Mesendoderm (in vitro differentiated cells): ENCODE measurements at places on chromosomes 3 and 15.

DNA sequence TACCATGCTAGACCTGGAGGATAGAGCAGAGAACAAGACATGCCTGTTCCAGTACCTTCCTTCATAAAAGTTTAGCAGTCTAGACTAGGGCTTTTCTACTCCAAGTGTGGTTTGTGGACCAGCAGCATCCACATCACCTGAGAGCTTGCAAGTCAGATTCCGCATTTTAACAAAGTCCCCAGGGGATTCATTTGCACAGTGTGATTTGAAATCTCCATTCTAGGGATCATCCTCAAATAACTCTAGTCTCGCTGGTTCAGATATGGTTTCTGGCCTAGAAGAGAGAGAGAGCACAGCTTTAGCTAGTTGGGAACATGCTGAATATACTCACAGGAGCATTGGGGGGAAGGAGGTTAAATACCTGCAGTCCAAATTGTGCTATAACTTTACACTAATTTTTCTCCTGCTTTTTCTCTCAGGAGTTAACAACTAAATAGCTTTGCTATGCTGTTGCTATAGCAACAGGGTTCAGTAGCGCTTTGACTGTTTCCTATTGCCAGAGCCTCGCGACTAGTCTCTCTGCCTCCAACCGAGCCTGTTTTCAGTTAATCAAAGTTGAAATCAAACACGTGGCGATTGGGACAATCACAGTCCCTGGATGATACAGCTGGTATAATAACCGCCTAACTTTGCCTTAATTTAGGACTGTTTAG lies 64.0 kb upstream of the RASGRF1 start:
- peak; percentile 72 for DNase-seq

GRCh38 chr15:101122806-101123205 lies 129.0 kb downstream of the CHSY1 start:
- DNase-seq: no peak

DNA sequence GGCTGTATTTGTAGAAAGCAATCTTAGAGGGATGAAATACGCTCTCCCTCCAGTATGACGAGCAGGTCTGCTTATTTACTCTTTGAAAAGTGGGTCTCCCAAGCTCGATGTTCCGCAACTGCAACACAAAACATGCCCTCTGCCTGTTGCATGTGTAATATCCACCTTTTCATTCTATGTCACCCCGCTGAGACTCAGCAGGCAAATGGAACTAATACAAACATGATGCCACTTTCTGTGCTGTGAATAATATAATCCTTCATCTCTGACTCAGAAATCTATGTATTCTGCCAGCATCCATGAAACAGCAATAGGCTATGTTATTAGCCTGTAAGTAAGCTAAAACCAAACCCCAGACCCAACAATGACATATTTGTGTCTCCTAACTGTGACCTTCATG lies 200.8 kb upstream of the TMCO5A start:
- no peak for DNase-seq

DNA sequence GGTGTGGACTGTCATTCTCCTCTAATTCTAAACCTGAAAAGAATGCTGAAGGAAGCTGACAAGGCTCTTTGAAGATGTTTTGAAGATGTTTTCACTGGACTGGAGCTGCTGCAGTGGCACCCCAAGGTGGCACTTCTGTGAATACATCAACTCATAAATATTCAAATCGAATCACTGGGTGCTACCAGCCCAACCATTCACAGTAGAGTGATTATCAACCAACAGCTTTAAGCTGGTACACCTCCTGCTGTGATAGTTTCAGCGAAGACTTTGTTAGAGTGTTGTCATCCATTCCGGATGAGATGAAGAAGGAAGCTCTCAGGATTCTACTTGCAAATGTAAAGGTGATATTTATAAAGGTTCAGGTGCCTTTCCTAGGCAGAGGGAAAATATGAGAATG lies 106.6 kb downstream of the LSAMP start:
- peak; percentile 71 for DNase-seq

GRCh38 chr3:101878589-101878988 lies 29.3 kb downstream of the NFKBIZ start:
- DNase-seq: no peak

DNA sequence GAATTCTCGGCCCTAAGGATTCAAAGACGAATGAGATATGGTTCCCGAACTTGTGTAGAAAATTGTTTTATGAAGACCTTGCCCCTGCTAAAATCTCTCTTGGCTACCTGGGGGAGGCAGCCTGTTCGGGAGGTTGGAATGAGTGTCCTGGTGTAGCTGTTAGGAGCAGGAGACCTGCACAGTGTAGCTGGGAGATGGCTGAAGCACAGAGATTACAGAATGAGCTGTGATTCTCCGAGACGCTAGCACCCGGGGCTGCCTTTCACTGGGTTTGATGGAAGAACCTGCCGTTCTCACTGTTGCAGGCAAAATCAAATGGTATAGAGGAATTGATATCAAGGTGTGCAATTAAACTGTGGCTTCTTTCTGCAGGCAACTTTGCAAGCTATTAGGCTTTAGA lies 68.0 kb downstream of the TRAK1 start:
- DNase-seq: no peak

DNA sequence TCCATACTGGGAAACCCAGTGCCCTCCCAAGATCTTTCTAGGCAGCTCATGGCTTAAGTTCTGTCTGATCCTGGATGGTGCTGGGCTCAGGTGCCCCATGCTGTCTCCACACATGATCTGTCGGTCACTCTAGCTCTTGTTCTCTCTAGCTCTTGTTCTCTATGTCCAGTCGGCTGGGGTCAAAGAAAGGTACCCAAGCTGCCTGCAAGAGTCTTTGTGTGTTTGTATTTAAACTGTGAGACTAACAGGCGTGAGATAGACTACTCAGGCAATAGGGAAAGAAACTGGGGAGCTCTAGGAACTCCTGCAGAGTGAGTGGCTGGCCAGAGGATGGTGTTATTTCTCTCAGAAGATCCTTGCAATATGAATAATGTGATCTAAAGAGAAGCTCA lies 40.2 kb downstream of the GPR156 start:
- peak; percentile 19 for DNase-seq

DNA sequence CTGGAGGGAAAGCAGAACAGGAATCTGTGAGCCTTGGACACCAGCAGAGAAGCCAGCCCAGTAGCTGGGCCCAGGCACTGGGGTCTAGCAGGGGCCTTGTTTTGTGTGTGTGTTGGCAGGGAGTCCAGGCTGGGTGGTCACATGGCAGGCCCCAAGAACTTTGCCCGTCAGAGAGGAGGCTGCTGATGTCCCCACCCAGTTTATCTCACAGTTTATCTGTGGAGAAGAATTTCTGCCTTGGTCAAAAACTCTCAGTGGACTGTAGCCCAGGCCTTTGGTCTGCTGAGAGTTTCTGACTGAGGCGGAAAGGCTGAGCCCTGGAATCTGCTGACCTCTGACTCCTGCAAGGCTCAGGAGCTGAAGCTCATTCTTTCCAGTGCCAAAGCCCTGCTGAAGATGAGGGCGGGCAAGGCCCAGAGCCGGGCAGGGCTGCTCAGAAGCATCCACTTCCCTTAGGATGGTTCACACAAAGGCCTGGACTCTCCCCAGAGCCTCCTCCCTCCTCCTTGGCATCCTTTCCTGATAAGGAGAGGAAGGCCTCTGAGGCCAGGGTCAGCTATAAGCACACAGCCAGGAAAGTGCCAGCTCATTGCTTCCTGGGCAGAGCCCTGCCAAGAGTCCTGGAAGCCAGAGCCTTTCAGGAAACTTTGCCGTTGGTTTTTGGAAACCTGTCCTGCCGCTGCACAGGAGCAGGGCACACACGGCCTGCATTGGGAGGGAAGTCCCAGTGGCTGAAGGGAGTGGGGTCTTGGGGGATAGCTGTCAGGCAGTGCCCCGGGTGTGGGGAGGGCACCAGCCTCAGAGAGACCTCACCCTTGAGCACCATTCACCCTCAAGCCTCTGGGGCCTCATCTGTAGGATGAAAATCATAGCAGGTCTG lies 37.2 kb upstream of the SLCO2A1 start:
- DNase-seq: no peak

DNA sequence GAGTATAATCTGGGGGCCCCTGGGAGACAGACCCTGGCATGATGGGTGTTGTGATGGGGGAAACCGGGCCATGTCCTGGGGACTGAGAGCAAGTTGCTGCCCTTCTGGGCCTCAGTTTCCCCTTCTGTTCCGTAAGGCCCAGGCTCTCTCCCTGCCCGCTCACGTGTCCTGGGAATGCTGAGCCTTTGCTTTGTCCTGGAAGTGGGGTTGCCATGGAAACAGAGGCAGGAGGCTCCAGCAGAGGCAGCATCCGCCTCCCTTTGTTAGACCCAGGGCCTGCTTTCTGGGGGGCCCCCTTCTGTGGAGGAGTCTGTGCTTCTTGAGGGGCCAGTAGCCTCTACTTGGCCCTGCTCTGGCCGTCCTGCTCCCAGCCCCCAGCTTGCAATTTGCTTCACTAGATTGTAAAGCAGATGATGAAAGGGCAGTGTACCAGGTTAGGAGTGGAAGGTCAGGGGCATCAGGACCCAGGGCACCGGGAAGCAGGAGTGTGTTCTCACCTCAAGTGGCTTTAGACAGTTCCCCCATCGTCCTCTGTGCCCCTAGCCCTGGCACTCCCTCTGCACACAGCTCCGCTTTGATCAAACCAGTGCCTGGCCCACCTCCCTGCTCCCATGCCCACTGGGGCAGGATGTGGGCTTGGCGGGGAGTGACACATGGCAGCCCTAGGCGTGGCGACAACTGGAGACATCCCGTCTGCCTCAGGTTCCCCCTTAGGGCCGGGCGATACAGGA lies 105.6 kb downstream of the FBLN2 start:
- peak; percentile 68 for DNase-seq

GRCh38 chr3:67028001-67028784 lies 30.1 kb downstream of the KBTBD8 start:
- no peak for DNase-seq

GRCh38 chr3:45125550-45126026 lies 20.6 kb downstream of the CDCP1 start:
- DNase-seq: no peak
